ENCODE measurements at places on chromosomes 3 and 15.

DNA sequence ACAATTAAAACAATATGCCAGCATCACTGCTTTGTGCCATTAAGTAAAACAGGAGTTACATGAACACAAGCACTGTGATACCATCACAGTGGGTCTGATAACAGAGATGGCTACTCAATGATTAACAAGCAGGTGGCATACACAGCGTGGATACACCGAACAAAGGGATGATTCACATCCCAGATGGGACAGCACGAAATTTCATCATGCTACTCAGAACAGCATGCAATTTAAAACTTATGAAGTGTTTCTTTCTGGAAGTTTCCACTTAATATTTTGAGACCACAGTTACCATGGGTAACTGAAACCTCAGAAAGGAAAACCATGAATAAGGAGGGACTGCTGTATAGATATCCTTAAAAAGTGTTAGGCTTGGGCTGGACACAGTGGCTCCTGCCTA is 44.5 kb downstream of the SLC24A1 start:
- DNase-seq, result no peak

DNA sequence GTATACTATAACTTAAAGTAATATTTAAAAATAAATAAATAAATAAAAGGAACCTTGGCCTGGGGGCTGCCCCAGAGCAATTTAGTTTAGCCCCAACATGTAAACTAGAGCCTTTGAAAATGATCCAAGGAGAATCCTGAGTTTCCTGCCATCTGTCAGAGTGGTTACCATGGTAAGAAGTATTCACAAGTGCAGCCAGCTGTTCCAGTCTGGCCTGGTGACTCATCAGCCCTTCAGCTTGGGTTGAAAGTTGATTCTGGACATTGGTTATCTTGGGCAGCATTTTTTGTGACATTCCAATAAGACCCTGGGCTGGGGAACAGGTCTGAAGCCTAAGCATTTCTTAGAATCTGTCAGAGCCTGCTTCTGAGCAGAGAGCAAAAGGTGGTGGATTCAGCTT is 72.7 kb upstream of the LRTM1 start:
- DNase-seq, result no peak

GRCh38 chr3:5226783-5227182 is 39.3 kb downstream of the EDEM1 start:
- no peak for DNase-seq

- no peak for DNase-seq
Observed at GRCh38 chr3:65828706-65829105, 210.0 kb downstream of the MAGI1 start.

GRCh38 chr3:31124373-31124772 is 229.9 kb upstream of the GADL1 start:
- no peak for DNase-seq

- no peak for DNase-seq
Observed at GRCh38 chr3:11563159-11563864, 80.4 kb downstream of the VGLL4 start.

GRCh38 chr3:128226795-128227395 is 73.6 kb downstream of the EEFSEC start:
- no peak for DNase-seq

- no peak for DNase-seq
Observed at GRCh38 chr15:72397796-72398588, at the start of gene TMEM202. TSS of gene TMEM202 (plus strand) at chr15:72398305. CDS start at chr15:72398327, 22 bp downstream.

DNA sequence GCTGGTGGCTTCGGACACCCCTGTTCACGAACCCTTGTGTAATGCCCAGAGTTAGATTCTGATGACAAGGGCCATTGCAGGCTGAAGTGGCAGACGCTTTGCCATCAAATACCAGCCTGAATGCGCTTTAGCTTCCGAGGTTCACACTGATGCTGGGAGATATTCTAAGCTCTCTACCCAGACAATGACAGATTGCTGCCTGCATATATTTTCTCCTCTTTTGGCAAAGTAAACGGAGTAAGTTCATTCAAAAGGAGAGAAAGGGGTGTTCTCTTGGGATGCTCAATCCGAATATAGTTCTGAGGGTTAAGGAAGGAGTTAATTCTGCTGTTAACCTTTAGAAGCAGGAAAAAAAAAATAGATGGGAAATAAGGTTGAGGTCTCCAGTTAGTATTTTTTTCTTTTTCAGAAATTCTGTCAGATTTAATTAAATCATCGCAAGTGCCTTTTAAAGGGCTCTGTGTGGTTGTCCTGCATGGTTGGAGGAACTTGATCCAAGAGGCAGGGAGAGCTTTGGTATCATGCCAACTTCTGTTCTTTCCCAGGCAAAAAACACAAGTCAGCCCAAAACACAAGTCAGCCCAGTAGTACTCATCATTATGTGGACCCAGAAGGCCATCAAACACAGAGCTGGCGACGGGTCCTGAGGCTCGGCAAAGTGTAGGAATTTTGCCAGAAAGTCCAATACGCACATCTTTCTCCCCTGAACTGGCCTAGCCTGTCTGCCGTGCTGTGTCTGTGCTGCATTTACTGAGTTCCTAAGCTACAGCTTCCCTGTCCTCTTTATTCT is 70.9 kb upstream of the ST8SIA2 start:
- DNase-seq, result no peak

- DNase-seq, result peak; percentile 13
Observed at GRCh38 chr3:125154800-125155269, 57.7 kb downstream of the SLC12A8 start.
